ENCODE measurements at places on chromosomes 5 and 9. TPM values are rescaled to one million over a fixed set of nuclear protein-coding genes. Genes with fewer than 3 reads are reported as not detected.

DNA sequence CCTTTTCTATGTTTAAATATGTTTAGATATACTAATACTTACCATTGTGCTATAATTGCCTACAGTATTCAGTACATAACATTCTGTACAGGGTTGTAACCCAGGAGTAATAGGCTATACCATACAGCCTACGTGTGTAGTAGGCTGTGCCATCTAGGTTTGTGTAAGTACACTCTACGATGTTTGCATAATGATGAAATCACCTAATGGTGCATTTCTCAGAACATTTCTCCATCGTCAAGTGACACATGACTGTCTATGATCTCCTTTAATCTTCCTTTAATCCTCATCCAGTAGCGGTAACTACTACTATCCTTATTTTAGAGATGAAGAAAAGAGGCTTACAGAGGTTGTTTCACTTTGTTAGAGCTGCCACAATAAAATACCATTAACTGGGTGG is 369.2 kb downstream of the PLK2 start:
- no peak for DNase-seq

DNA sequence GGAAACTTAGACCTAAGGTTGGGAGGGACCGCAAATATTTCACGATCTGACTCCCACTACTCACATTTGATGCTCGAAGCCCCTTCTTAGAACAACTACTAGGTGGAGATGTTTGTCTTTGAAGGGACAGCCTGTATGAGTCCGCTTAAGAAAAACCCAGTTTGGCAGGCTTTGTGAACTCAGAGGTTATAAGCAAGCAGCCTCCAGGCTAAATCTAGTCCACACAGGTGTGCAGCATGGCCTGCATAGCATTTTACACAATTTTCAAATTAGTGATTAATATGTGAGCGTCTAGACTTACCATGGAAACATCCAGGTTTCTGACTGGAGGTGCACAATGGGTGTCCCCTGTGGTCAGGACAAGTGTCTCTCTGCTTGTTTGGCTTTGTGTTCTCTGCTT is 127.1 kb downstream of the KIF4B start:
- no peak for DNase-seq

DNA sequence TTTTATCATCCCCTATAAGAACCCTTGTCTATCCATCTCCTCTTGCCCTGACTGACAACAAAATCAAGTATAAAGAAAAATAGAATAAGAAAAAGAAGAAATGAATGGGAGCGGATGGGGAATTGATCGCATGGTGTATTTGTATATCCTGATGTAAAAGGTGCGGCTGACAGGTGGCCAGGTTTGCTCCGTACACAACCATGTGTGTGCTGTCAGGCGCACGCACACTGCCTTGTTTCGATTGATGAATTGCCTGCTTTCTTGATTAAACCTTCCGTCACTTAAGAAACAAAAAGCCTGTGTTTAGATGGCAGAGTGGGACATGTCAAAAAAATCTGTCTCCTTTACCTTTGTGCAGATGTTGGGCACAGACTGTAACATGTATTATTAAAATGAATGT is 102.6 kb downstream of the MVB12B start:
- DNase-seq = peak; percentile 18

Gene HMGCS1
- total RNA-seq = 19.6 TPM

Gene RGS14
- total RNA-seq = 33.2 TPM
